ENCODE measurements at places on chromosomes 5 and 9. TPM values are rescaled to one million over a fixed set of nuclear protein-coding genes. Genes with fewer than 3 reads are reported as not detected.
A peak's percentile ranks its signal among the peaks of the same experiment; 100 is the strongest.

CSF2 gene
- total RNA-seq = not detected

DNA sequence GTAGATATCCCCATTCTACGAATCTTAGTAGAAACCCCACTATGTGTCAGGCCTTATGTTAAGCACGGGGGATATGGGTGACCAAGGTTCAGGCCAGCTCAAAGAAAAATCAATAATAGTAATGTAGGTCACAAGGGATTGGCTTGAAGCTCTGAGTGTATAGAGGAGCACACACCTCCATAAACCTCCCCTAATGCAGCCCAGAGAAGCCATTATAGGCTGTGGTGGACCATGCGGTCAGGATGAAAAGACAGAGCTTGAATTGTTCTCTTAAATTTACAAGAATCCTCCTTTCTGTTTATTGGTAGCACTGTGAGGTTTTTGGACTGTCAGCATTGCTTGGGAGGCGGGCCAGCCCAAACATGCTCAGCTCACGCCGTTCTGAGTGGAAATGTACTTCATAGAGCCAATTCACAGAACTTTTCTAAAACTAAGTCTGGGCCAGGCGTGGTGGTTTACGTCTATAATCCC is 9.1 kb downstream of the PDE6A start:
- ATAC-seq = no peak

GRCh38 chr5:79236970-79237739 is 1.2 kb downstream of the JMY start:
- ATAC-seq = peak; percentile 0

PCDHB2 gene
- total RNA-seq = 12.5 TPM

DNA sequence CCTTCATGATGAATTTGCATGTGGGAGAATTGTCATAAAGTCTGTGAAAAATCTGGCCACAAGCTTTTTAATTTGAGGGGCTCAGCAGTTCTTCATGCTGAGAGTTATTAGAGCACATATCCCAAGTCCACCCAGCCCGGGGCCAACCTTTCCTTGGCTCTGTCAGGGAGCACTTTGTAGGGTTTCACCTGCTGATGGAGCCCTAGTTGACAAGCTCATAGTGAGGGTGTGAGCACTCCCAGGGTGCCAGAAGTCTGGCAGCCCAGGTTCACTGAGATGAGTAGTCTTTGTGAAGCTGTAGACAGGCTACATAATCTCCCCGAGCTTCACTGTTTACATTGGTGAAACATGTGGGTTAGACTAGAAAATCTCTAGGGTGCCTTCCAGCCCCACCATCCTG is 97.2 kb upstream of the NREP start:
- no peak for ATAC-seq

GRCh38 chr5:14440582-14441431 is 140.8 kb upstream of the OTULINL start:
- peak; percentile 76 for ATAC-seq

DNA sequence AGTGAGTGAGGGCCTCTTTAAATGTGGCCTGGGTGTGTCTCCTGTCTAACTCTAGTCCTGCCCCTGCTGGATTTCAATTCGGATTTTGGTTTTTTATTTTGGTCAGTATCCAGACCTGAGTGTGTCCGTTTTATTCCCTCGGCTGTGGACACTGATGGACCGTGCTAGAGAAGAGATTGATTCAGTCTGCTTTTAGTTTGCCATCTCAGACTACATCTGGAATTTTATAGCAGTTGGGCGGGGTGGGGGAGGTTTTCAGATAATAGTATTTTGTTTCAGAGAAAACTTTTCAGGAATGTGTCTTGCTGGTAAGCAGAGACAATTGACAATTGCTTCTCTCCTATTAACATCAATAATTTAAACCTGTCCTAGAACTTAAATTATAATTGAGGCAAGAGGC is 308.1 kb downstream of the ARHGAP26 start:
- ATAC-seq = no peak

MYOT gene
- 0.21 TPM for total RNA-seq

GRCh38 chr5:45623832-45624231 is 72.3 kb downstream of the HCN1 start:
- ATAC-seq = no peak

FBP2 gene
- total RNA-seq = not detected

- ATAC-seq = no peak
Observed at GRCh38 chr5:167381457-167381856, 910.0 kb upstream of the WWC1 start.

CER1 gene
- 0.36 TPM for total RNA-seq

DNA sequence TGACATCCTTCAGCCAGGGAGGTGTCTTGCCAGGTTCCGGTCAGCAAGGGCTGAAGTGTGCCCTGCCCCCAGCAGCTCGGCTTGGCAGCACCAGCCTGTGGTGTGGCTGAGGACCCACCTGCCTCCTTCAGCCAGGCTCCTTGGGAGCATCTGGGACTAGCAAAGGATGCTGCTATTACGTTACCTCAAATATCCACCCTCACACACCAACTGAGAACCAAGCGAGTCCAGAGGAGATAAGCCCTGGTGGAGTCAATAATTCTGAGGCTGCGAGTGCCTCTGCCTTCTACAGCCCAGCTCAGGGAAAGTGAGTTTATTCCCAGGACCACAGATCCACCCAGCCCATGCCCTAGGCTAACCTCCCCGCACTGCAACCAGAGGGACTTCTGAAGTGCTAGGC is 57.1 kb upstream of the FSTL4 start:
- ATAC-seq = no peak

GLDC gene
- 59.6 TPM for total RNA-seq

Data from motor neuron (in vitro differentiated cells).